ENCODE measurements at places on chromosomes 6 and 20. TPM values are rescaled to one million over a fixed set of nuclear protein-coding genes. Genes with fewer than 3 reads are reported as not detected.

The RAD21L1 gene
- not detected for total RNA-seq

The TGM2 gene
- total RNA-seq: 0.06 TPM

The GRM1 gene
- not detected for total RNA-seq

The ARFGEF3 gene
- not detected for total RNA-seq

The DLL1 gene
- total RNA-seq: 7.1 TPM

GRCh38 chr6:152380351-152380767, 256.8 kb downstream of the SYNE1 start:
- H3K36me3 ChIP-seq: no peaks in the 10 kb centered on the region
- no peaks in the 10 kb centered on the region for H3K4me1 ChIP-seq
- peaks cover 5% of the 10 kb centered on the region for H3K27me3 ChIP-seq
- H3K4me3 ChIP-seq: no peak overlapping the region
- no peak for DNase-seq
- H3K27ac ChIP-seq: no peak overlapping the region

GRCh38 chr6:10555625-10556309, 34.6 kb downstream of the GCNT2 start:
- DNase-seq: no peak
- H3K27me3 ChIP-seq: no peaks in the 10 kb centered on the region

DNA sequence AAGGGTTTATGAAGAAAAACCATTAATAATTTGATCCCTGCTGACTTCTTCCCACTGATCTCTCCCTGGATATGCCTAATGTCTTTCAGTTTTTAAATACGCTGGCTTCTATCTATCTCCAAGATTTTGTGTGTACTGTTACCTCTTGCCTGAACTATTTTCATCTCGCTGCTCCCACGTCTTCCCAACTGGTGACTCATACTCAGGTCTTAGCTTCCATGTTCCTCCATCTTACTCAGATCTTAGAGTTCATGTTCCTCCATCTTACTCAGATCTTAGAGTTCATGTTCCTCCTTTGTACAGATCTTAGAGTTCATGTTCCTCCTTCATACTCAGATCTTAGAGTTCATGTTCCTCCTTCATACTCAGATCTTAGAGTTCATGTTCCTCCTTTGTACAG, 21.6 kb downstream of the GPR6 start:
- H3K27ac ChIP-seq: no peak overlapping the region
- DNase-seq: no peak
- H3K4me1 ChIP-seq: no peaks in the 10 kb centered on the region
- H3K4me3 ChIP-seq: no peak overlapping the region
